ENCODE measurements at places on chromosomes 3 and 15.

GRCh38 chr3:30399394-30400181 is 206.8 kb upstream of the TGFBR2 start:
- peak; percentile 19 for DNase-seq

DNA sequence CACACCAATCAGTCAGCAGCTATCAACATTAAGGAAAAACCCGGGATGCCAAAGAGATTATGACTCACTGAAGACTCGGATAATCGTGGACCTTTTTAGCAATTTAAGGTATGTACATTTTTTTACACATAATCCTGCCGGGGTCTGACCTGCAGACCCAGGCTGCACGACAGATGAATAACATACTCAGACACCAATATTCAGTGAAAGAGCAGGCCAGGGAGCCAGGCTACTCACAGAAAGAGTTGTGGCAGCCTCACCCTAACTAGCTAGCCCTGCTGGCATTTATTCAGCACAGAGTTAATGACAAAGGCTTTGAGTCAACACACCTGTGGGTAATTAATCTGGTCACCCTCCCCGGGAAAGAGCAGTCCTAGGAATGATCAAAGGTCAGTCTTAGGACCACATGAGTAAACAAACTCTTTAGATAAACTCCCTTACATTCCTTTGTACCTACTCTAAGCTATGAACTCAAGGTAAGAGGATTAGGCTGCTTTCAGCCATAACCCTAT is 727.5 kb downstream of the TBL1XR1 start:
- no peak for DNase-seq

GRCh38 chr3:73437828-73438227 is 186.9 kb downstream of the PDZRN3 start:
- no peak for DNase-seq

DNA sequence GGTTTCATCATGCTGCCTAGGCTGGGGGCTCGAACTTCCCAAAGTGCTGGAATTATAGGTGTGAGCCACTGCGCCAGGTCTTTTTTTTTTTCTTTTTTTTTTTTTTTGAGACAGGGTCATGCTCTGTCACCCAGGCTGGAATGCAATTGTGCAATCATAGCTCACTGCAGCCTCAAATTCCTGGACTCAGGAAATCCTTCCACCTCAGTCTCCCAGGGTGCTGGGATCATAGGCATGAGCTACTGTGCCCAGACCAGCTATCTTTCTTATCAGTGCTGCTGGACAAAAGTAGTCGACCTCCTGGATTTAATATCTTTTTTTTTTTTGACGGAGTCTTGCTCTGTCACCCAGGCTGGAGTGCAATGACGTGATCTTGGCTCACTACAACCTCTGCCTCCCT is 60.8 kb downstream of the TFDP2 start:
- peak; percentile 40 for DNase-seq

DNA sequence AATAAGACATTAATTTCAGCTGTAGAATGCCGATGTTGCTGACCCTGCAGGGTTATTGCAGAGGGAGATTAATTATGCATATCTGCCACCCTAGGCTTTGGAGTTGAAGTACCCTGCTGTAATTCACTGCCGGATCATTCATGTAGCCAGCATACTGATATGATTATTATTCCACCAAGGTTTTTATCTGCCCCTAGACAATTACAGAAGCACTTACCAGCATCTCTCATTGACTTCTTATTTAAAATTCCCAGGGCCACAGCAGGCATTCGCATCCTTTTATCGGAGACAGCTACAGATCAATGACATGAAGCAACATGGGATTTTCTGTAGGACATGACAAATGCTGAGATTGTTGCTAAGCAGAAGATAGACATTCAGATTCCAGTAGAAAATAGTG is 31.3 kb downstream of the IL1RAP start:
- no peak for DNase-seq

GRCh38 chr3:33833408-33834095 is 35.1 kb downstream of the PDCD6IP start:
- no peak for DNase-seq

- peak; percentile 22 for DNase-seq
Observed at GRCh38 chr15:31235311-31236183, 91.1 kb upstream of the KLF13 start.

DNA sequence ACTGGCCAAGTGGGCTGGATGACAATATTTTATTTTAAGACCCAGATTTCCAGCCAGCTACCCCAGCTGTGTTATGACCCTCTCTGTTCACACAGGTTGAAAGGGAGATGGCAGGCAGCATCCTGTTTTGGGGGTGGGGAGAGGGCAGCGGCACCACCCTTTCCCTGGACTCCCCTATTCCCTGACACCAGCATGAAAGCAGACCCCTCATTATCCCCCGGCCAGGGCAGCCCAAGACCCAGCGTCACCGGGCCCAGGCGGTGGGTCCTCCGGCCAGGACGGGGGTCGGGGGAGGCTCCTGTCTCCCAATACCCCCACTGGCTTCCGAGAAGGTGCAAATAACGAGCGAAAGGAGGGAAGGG is 127.6 kb upstream of the MEF2A start:
- DNase-seq = no peak
